ENCODE measurements at places on chromosomes 12 and 14. TPM values are rescaled to one million over a fixed set of nuclear protein-coding genes. Genes with fewer than 3 reads are reported as not detected.
A peak's percentile ranks its signal among the peaks of the same experiment; 100 is the strongest.

CLEC1A gene
- not detected for total RNA-seq

SERPINA12 gene
- total RNA-seq: not detected

TAS2R14 gene
- 1.4 TPM for total RNA-seq

GPRC5D gene
- not detected for total RNA-seq

CATSPERB gene
- 0.67 TPM for total RNA-seq

SYNE2 gene
- total RNA-seq: 0.81 TPM

HELB gene
- total RNA-seq: 5.5 TPM

CDCA4 gene
- total RNA-seq: 43.3 TPM

- no peak overlapping the region for H3K4me3 ChIP-seq
- H3K4me1 ChIP-seq: no peaks in the 10 kb centered on the region
- DNase-seq: no peak
- H3K27me3 ChIP-seq: peaks cover 8% of the 10 kb centered on the region
- H3K36me3 ChIP-seq: no peaks in the 10 kb centered on the region
- H3K27ac ChIP-seq: no peak overlapping the region
Observed at GRCh38 chr12:128940974-128941373, 87.7 kb downstream of the GLT1D1 start.

DNA sequence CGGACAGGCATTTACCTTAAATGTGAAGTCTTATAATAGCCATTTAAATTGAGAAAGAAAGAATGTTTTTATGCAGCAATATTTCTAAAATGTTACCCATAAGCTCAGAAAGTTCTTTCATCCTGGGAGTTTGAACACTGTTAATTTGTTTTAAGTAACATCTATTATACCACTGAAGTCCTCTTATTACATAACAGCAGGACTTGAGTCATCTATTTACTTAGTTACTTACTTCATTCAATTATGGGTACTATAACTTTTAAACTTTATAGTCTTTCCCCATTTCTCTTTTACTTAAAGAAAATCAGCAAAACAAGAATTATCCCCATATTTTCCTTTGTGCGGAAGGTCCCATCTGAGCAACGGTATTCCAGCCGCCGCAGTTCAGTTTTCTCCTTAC, 473.1 kb downstream of the ETNK1 start:
- no peak overlapping the region for H3K4me3 ChIP-seq
- no peaks in the 10 kb centered on the region for H3K27me3 ChIP-seq
- no peaks in the 10 kb centered on the region for H3K36me3 ChIP-seq
- DNase-seq: no peak
- no peak overlapping the region for H3K27ac ChIP-seq
- no peaks in the 10 kb centered on the region for H3K4me1 ChIP-seq

- H3K4me3 ChIP-seq: no peak overlapping the region
- no peaks in the 10 kb centered on the region for H3K4me1 ChIP-seq
- no peak for DNase-seq
- no peaks in the 10 kb centered on the region for H3K36me3 ChIP-seq
Observed at GRCh38 chr12:123929946-123930583, 42.6 kb downstream of the CCDC92 start.

- H3K27ac ChIP-seq: no peak overlapping the region
- no peak overlapping the region for H3K4me3 ChIP-seq
- no peaks in the 10 kb centered on the region for H3K4me1 ChIP-seq
- H3K36me3 ChIP-seq: no peaks in the 10 kb centered on the region
- H3K27me3 ChIP-seq: no peaks in the 10 kb centered on the region
Observed at GRCh38 chr12:34249271-34249670, 227.0 kb downstream of the ALG10 start.

GRCh38 chr14:93186466-93186865, 1.3 kb downstream of the LYSET start:
- no peak overlapping the region for H3K27ac ChIP-seq
- peaks cover 6% of the 10 kb centered on the region for H3K4me1 ChIP-seq
- no peak overlapping the region for H3K4me3 ChIP-seq
- DNase-seq: no peak
- peaks cover 22% of the 10 kb centered on the region for H3K36me3 ChIP-seq

GRCh38 chr12:45166056-45166455, 49.8 kb upstream of the ANO6 start:
- no peak overlapping the region for H3K27ac ChIP-seq
- H3K36me3 ChIP-seq: no peaks in the 10 kb centered on the region
- no peaks in the 10 kb centered on the region for H3K27me3 ChIP-seq

DNA sequence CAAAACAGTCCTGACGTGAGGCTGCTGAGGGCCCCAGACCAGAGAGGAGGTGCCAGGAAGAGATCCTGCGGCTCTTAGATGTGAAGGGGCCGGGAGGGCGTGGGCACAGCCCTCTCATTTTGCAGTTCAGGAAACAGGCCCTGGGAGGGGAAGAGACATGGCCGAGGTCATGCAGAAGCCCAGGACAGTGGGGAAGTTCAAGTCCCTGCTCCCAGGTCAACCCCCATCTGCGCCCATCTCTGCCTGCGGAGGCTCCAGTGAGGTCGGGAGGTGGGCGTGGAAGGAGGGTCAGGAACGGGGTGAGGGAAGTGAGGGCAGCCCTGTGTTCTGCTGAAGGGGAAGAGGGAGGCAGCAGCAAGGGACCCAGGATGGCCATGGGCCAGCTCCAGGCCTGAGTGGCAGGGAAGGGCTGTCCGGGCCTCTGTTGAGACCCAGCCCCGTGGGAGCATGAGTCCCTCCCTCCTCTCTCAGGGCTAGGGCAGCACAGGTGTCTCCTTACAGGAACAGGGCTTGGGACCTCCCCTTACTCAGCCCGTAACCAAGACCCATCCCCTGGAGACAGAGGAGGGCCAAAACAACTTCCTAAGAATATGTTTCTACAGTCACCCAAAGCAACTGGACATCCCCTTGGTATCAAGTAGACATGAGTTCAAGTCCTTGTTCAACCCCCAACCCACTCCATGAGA, 90.8 kb downstream of the LGMN start:
- peaks cover 16% of the 10 kb centered on the region for H3K27me3 ChIP-seq
- no peak overlapping the region for H3K4me3 ChIP-seq
- no peak overlapping the region for H3K27ac ChIP-seq
- DNase-seq: no peak

- peak; percentile 64 for DNase-seq
- H3K36me3 ChIP-seq: peaks cover 21% of the 10 kb centered on the region
- no peaks in the 10 kb centered on the region for H3K27me3 ChIP-seq
- H3K27ac ChIP-seq: no peak overlapping the region
Observed at GRCh38 chr12:76085520-76085868, 1.0 kb upstream of the NAP1L1 start.

GRCh38 chr12:97575403-97576193, 113.0 kb downstream of the RMST start:
- no peak overlapping the region for H3K27ac ChIP-seq
- no peak for DNase-seq
- no peak overlapping the region for H3K4me3 ChIP-seq

DNA sequence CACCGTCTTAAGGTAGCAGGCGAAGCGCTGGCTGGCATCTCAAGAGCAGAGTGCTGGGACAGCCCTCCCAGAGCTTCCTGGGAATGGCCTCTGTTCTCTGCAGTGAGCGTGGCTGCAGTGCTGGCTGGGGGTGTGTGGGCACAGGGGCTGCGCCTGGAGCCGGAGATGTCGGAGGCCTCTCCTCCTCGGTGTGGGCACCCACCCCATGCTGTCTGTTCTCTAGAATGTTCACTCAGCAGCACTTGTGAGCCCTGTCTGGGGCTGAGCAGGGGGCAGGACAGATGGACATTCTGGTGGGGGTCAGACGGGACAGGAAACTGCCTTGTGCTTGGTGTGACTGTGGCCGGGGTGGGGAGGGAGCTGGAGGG, 15.9 kb downstream of the FBRSL1 start:
- no peak overlapping the region for H3K27ac ChIP-seq
- DNase-seq: no peak
- peaks cover 18% of the 10 kb centered on the region for H3K4me1 ChIP-seq
- H3K27me3 ChIP-seq: no peaks in the 10 kb centered on the region
- peaks cover 24% of the 10 kb centered on the region for H3K36me3 ChIP-seq

DNA sequence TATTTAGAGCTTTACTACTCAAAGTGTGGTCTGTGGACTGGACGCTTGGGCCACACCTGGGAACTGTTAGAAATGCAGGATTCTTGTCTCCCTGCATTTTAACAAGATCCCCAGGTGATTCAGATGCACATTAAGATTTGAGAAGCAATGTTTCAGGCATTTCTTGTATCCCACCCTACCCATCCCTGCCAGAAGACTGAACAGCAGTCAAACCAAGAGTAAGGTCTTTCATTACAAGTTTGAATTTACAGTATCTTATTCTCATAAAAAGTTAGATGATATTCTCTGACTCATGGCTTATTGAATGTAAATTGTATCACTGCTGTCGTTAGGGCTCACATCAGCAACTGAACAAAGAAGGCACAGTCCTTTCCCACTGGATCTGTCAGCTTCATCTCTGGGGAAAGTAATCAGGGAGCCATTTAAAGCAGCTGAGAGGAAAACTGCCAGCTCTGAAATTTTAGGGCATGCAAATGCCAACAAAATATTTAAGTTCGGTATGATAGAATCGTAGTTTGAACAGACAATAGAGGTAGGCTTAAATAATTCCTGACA, 141.1 kb downstream of the AKAP6 start:
- H3K27ac ChIP-seq: no peak overlapping the region
- DNase-seq: no peak
- H3K27me3 ChIP-seq: peaks cover 5% of the 10 kb centered on the region
- H3K4me1 ChIP-seq: no peaks in the 10 kb centered on the region

GRCh38 chr12:47808574-47809365, 10.9 kb downstream of the HDAC7 start:
- H3K4me3 ChIP-seq: no peak overlapping the region
- H3K27ac ChIP-seq: peak overlapping the region; percentile 50
- H3K36me3 ChIP-seq: peaks cover 58% of the 10 kb centered on the region
- no peaks in the 10 kb centered on the region for H3K27me3 ChIP-seq
- H3K4me1 ChIP-seq: peaks cover 55% of the 10 kb centered on the region

GRCh38 chr14:105880616-105881015, 354.2 kb downstream of the TMEM121 start:
- no peak overlapping the region for H3K27ac ChIP-seq
- H3K27me3 ChIP-seq: no peaks in the 10 kb centered on the region
- H3K4me3 ChIP-seq: no peak overlapping the region

GRCh38 chr14:26377150-26377549, 220.7 kb downstream of the NOVA1 start:
- no peak for DNase-seq
- no peaks in the 10 kb centered on the region for H3K36me3 ChIP-seq
- no peak overlapping the region for H3K27ac ChIP-seq

GRCh38 chr12:68028647-68029046, 39.4 kb downstream of the IFNG-AS1 start:
- H3K4me3 ChIP-seq: no peak overlapping the region
- H3K36me3 ChIP-seq: no peaks in the 10 kb centered on the region
- H3K27me3 ChIP-seq: no peaks in the 10 kb centered on the region

Data from K562 (cell line).